ENCODE measurements at places on chromosomes 6 and 20.

DNA sequence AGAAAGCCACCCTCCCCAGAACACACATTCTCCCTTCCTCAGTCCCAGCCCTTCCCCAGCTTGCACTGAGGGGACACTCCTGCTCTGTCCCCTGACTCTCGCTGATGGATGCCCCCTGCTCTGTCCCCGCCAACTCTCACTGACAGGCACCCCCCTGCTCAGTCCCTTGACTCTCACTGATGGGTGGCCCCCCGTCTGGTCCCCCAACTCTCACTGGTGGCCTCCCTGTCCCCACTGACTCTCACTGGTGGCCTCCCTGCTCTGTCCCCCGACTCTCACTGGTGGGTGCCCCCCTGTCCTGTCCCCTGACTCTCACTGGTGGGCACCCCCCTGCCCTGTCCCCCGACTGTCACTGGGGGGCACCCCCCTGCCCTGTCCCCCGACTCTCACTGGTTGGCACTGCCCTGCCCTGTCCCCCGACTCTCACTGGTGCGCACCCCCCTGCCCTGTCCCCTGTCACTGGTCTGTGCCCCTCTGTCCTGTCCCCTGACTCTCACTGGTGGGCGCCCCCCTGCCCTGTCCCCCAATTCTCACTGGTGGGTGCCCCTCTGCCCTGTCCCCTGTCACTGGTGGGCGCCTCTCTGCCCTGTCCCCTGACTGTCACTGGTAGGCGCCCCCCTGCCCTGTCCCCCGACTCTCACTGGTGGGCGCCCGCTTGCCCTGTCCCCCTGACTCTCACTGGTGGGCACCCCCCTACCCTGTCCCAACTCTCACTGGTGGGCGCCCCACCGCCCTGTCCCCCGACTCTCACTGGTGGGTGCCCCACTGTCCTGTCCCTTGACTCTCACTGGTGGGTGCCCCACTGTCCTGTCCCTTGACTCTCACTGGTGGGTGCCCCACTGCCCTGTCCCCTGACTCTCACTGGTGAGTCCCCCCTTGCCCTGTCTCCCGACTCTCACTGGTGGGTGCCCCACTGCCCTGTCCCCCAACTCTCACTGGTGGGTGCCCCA, 60.9 kb downstream of the GINS1 start:
- no peak for DNase-seq

GRCh38 chr6:168542301-168542700, 101.3 kb downstream of the SMOC2 start:
- no peak for DNase-seq

DNA sequence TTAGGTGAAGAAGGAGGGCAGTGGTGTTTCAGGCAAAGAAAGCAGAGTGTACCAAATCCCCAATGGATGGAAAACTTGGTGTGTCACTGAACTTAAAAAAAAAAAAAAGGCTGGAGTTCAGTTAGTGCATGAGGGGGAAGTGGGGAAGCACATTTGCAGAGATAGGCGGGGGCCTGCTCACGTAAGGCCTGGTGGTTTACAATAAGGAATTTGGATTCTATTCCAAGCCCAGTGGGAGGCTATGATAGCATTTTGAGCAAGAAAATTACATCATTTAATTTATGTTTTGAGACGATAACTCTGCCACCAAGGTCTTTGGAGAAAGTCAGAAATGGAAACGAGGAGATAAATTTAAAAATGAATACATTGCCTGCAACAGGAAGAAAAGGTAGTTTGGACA, 225.5 kb downstream of the EYA4 start:
- no peak for DNase-seq

DNA sequence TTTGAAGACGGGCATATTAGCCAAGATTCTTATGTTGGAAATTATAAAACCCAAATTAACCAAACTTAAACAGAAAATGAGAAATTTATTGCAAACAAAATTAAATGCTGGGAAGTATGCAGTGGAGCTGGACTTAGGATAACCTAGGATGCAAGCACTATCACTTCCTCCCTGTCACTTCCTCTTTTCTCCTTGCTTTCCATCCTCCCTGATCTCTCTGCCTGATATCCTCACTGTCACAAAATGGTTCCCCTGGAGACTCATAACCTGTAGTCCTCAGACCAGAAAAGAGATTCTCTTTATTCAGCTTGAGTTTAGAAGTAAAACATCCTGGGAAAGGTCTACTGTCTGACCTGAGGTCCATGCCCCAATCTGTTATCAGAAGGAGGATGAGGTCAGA, 7.4 kb upstream of the KLHL32 start:
- no peak for DNase-seq

DNA sequence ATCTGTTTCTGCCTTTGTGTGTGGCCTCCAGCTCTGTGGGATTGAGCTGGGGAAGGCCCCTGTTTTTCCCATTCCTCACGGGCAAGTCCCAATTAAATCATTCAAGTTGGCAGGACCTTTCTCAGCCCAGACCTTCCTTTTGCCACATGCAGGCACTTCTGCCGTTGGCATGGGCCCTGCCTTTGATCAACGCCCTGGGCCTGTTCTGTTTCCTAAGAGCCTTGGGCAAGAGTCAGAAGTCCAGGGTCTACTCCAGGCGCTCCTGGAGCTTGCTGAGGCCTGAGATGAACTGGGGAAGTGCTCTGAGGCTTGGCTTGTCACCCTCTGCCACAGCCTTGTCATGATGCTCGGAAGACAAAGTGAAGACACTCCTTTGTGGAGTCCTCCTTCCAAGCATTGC, 7.1 kb downstream of the IP6K3 start:
- DNase-seq: no peak

DNA sequence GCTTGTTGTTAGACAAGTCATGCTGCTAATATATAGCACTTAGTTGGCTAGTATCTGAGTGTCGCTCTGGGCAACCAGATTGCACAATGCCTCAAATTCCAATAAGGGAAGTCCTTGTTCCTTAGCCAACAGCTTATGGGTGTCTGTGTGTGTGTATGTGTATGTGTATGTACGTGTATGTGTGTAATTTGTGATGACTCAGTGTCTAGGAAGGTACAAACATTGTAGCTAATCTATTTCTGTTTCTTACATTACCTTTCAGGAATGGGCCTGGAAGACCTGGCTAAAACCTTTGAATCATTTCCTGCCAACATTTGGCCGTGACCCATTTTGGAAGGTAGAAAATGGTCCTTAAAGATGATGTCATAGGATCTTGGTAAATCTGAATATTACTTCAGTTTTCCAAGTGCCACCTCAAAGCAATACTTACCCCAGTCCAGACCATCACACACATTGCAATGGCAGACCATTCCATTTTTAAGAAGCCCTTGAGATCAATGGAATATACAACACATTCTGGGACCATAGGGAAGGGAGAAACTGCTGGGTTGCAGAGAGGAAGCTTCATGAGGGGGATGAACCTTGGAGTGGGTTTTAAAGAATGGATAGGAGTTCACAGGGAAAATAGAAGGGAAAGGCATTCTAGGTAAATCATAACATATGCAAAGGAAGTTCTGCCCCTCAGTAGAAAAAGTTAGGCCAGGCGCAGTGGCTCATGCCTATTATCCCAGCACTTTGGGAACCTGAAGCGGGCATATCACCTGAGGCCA, 25.1 kb downstream of the NEDD9 start:
- DNase-seq: no peak

- no peak for DNase-seq
Measured at GRCh38 chr6:109925075-109925474, 53.0 kb upstream of the GPR6 start.

GRCh38 chr6:138162111-138162954, 594 bp downstream of the ARFGEF3 start:
- DNase-seq: no peak

DNA sequence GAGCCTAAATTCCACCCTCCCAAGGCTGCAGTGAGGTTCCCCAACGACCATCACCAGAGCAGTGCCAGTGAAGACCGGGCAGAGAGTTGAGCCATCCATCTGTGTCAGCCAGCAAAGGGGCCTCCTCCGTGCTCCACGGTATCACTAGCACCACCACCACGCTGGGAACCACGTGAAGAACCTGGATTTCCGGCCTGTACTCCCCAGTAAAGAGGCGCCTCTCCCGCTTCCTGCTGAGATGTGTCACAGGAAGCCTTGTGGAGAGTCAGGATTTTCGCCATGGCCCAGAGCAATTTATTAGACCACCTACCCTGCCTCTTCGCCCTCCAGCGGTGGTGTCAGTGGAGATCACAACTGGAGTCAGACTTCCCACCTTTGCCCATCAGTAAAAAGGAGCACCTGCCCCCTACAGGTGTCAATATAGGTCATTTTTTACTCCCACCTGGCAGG, 28.8 kb downstream of the CPXM1 start:
- DNase-seq: no peak

- no peak for DNase-seq
Measured at GRCh38 chr6:138005846-138006245, 101.4 kb downstream of the PERP start.

DNA sequence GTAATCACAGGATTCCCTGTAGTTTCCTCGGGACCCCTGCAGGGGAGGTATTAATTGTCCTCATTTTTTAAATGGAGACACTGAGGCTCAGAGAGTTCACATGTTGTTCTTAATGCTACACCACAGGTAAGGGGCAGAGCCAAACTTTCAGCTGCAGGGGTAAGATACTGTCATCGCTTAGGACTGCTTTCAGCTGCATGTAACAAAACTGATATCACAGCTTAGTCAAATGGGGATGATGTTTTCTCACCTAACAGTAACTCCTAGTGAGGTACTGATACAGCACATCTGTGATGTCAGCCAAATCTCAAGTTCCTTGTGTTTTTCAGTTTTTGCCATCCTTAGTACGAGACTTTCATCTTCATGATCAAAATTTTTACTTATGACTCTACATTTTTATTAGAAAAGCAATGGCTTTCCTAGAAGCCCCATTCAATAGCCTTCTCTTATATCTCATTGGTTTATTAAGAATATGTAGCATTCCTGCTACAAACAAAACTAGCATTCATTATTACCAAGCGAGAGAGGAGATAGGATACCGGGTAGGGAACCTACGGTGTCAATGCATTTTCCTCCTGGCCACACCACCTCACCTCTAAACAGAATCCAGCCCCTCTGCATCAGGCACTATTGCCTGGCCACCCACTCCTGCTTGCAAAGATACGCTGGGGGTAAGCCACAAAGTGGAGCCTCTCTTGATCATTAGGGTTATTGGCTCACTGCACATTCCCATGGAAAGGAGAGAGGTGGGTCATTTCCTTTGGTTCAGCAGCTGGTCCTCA, 557.5 kb downstream of the CD83 start:
- no peak for DNase-seq

DNA sequence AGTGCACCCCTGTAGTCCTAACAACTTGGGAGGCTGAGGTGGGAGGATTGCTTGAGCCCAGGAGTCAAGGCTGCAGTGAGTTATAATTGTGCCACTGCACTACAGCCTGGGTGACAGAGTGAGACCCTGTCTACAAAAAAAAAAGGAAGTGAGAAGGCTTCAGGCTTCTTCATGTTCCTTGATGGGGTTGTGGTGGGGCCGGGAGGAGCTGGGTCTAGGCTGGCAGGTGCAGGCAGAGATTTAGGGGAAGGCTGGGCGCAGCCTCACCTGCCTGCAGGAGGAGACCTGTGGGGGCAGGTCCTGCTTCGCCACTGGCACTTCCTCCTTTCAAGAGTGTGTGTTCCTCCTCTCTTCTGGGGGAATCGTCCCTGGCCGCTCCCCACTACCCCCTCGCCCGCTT, 63.9 kb downstream of the CHMP4B start:
- DNase-seq: no peak

DNA sequence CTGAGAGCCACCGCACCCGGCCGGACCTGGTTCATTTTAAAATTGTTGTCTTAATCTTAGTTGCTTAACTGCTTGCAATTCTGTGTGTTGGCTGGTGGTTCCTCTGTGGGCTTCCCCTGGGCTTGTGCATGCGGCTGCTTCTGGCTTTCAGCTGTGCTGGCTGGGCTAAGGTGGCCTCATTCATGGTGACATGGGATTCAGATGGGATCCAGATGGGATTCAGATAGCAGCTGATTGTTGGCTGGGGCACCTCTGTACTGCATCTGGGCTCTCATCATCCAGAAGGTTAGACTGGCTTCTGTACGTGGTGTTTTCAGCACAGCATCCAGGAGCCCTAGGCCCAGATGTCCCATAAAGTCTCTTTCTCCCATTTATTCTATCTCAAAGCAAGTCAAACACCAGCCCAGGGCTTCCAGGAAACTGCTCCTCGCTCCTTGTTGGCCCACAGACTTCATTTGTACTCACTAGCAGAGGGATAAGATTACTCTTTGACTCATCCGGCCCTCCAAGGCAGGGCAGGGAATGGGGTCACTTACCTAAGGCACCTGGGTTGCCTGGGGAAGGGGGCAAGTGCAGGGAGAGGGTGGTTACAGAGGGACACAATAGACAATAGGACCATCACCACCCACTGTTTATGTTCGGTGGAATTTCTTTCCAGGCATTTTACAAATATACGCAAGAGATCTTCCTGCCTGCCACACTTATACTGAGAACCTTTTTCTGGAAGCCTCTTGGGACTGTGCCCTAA, 10.2 kb upstream of the PEDS1 start:
- DNase-seq: no peak

GRCh38 chr6:91713911-91714310, 1127.0 kb upstream of the MAP3K7 start:
- no peak for DNase-seq

DNA sequence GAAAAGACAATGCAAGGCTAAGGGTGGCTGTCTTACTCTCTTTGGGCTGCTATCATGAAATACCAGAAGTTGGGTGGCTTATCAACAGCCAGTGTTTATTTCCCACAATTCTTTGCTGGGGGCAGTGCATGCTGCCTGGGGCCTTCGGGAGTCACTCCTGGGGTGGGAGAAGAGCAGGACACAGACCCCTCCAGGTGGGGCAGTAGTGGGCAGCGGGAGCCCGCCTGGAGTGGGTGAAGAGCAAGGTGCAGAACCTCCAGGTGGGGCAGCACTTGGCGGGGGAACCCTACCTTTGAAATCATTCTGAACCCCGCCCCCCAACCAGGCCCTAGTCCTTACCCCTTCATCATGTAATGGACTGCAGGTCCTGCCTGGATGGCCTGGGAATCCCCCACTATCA, 69.6 kb upstream of the THBS2 start:
- DNase-seq: no peak

DNA sequence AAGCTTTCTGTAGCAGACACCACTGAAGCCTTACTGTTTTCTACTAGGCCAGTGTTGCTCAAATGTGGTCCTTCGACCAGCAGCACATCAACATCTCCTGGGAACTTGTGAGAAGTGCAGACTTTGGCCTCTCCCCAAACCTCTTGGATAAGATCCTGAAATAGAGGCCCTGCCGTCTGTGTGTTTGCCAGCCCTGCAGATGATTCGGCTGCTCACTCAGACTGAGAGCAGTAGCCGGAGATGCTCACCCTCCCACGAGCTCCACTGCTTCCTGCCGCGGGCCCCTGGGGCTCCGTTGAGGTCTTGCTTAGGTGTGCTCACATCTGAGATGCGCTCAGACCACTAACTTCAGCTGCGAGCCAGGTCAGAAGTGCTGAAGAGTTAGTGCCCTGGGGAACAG, 129.5 kb upstream of the SSTR4 start:
- no peak for DNase-seq

GRCh38 chr20:15196547-15197255, 859.3 kb upstream of the FLRT3 start:
- DNase-seq: no peak
